ENCODE measurements at places on chromosomes 6 and 20.

GRCh38 chr6:55777469-55777868 lies 97.9 kb downstream of the BMP5 start:
- no peak for DNase-seq

DNA sequence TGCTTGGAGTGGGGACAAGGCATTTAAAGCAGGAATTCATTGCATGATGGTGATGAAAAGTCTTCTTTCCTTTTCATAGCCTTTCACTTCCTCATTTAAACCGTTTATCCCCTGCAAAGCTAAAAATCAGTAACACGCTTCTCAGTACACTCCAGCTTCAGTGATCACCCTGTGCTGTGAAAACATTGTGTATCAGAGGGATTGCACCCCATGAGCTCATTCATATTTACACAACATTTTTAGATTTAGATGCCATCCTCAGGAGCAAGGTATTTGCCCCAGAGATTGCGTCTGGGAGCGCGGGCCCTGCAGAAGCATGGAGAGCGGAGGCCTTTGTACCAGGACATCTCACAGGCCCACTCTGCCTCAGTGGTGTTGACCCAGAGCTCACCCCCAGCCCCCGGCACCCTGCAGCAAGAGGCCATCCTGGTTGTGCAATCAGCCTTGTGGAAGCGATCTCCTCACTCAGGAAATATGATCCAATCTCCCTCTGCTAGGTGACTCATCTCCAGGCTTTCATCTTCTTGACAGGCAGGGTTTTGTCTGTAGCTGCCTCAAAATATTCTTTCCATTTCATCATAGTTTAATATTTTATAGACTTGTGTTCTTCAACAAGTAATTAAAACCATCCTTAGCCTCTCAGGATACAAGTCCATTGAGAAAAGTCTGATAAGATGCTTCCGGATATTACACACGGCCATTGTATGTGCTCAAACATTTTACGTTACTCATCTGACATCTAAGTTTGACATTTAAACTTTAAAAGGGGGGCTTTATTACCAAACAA lies 38.9 kb upstream of the THBS2 start:
- DNase-seq = no peak

- DNase-seq = no peak
Measured at GRCh38 chr20:17530153-17530552, 1.0 kb downstream of the BFSP1 start.

DNA sequence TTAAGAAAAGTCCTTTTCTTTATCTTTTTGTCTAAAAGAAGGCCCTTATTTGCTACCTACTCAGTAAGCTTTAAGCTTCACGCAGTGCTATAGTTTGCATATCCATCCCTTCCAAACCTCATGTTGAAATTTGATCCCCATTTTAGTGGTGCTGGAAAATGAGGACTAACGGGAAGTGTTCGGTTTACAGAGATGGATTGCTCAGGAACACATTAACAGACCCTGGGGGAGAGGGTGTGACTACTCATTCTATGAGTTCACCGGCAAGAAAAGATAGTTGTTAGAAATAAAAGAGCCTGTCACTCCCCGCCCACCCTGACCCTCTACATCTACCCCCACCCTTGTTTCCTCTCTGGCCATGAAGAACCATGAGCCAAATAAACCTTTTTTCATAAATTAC lies 546.2 kb downstream of the MEI4 start:
- no peak for DNase-seq

GRCh38 chr20:61841966-61842365 lies 223.7 kb downstream of the TAF4 start:
- DNase-seq = no peak

DNA sequence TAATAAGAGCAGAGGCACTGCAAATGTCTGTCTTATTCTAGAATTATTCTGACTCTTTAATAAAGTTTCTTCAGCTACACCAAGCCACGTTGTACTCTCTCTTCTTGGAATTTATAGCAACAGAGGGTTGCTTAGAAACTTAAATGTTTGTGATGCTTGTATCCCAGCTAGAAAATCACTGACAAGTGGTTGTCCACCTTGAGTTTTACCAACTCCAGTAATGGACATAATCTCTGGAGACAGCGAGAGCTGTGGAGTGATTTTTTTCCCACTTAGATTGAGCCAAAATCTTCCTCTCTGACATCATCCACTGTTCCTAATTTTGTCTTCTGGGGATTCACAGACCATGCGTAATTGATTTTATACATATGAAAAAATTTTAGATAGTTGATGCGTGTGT lies 8.0 kb downstream of the ECT2L start:
- DNase-seq = no peak

- DNase-seq = no peak
Measured at GRCh38 chr6:133428295-133428694, 187.1 kb downstream of the EYA4 start.

GRCh38 chr6:118187568-118188164 lies 280.6 kb downstream of the SLC35F1 start:
- DNase-seq = no peak

GRCh38 chr6:72677740-72678139 lies 55.9 kb downstream of the KCNQ5 start:
- no peak for DNase-seq

GRCh38 chr6:138099832-138100231 lies 7.4 kb downstream of the PERP start:
- DNase-seq = no peak

GRCh38 chr6:75568965-75569364 lies 32.7 kb upstream of the SENP6 start:
- DNase-seq = no peak

- peak; percentile 9 for DNase-seq
Measured at GRCh38 chr20:53331151-53331973, 262.3 kb downstream of the ZNF217 start.

DNA sequence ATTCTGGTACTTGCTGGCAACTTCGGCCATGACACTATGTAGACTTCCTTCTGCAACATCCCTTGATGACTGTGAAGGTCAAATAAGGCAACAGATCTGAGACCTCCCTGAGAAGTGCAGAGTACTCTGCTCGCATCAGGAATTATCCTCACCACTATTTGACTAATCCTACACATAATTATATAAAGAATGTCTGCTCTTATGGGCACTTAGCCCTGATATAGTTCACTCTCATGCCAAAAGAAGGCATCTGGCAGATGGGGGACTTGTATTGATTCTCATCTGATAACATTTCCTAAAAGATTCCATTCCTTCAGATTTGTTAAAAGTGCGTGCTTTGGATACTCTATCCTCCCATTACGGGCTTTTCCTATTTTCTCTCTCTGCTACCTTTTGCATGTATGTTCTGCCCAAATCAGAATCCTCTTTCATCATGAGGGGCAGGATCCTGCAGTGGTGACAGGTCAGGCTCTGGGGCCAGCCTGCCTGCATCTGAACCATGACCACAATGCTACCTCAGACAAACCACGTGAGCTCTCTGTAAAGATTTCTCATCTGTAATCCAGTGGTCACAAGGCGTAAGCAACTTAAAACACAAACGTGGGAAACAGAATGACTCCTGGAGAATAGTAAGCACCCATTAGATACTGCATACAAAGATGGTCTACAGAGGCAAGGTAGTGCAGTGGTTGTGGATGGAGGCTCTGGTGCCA lies 134.0 kb downstream of the GJA10 start:
- DNase-seq = no peak

GRCh38 chr20:18176318-18176785 lies 38.7 kb downstream of the KAT14 start:
- no peak for DNase-seq

DNA sequence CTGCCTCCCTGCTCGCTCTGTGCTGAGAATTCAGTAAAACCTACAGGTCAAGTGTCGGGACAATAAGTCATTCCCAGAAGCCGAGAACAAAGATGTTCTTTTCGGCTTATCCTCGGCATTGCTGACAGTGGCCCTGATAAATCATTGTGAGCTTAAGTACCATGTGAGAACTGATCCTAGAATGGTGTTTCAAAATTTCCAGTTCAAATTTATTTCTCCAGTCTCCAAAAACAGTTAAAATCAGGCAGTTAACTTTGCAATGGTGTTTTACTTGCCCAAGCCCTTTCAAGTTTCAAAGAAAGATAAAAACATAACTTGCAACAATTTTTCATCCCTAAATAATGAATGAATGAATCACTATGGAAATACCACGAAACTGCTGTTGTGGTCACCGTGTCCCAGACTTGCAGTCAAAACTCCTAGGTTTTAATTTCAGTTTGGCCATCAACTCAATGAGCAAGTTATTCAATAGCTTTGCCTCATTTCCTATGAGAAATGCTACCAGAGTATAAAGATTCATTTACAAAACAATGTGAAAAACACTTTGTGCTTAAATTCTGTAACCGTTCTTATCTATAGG lies 4.3 kb downstream of the ATP5F1E start:
- DNase-seq = no peak

- no peak for DNase-seq
Measured at GRCh38 chr20:4369798-4370124, 351.9 kb upstream of the PRND start.

- DNase-seq = peak; percentile 31
Measured at GRCh38 chr6:105484238-105485161, 81.6 kb upstream of the PREP start.

GRCh38 chr6:169648617-169649016 lies 53.2 kb downstream of the WDR27 start:
- DNase-seq = no peak

- DNase-seq = no peak
Measured at GRCh38 chr6:68339488-68340131, 295.5 kb upstream of the ADGRB3 start.

DNA sequence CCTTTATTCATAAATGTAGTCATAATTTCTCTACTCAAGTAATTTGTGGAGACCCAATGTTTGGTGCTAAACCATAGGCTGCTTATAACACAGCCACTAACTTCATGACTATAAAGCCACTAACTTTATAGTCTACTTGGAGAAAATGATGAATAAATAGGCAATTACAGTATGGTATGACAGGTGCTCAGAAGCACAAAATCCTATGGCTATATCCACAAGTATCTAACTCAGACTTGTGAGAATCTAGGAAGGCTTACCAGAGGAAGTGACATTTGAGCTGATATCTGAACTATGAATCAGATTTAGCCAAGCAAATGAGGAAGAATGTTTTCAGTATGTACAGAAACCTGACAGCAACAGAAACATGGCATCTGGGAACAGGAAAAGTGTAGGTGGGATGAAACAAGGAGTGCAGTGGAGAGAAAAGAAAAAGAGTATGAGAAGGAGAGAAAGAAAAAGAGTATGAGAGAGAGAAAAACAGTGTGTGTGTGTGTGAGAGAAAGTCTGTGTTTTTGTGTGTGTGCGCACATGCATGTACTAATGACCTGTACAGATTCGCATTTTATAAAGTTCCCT lies 59.9 kb downstream of the REV3L start:
- no peak for DNase-seq

DNA sequence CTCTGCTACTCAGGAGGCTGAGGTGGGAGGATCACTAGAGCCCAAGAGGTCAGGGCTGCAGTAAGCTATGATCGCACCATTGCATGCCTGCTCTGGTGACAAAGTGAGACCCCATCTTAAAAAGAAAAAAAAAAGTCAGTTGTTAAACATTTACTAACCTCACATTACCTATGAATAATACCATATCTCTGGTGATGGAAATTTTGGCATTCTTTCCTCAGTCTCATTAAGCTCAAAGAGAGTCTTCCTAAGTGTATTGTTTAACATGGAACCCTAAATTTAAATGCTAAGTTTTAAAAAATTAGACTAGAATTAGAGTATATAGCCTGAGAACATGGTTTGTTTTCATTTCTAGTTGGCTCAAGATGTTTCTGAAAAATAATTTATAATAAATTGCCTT lies 11.3 kb upstream of the BFSP1 start:
- DNase-seq = no peak

DNA sequence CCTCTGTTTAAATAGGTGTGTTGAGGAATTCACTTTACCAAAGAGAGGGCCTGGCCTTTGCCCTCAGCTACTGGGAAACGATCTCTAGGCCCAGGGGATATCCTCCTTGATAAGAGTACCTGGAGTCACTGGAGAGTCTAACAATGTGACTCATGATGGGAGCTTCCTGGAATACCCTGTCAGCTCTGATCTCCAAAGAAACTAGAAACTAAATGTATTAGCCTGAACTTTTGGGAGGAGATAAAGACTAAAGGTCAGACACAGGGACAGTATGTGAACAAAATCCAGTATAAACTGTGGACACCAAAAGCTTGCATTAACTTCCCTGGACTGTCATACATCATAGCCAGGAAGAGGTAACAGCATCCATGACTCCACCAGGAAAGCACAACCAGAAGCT lies 148.5 kb downstream of the RNGTT start:
- no peak for DNase-seq

GRCh38 chr6:40036186-40036585 lies 101.9 kb upstream of the MOCS1 start:
- DNase-seq = no peak

DNA sequence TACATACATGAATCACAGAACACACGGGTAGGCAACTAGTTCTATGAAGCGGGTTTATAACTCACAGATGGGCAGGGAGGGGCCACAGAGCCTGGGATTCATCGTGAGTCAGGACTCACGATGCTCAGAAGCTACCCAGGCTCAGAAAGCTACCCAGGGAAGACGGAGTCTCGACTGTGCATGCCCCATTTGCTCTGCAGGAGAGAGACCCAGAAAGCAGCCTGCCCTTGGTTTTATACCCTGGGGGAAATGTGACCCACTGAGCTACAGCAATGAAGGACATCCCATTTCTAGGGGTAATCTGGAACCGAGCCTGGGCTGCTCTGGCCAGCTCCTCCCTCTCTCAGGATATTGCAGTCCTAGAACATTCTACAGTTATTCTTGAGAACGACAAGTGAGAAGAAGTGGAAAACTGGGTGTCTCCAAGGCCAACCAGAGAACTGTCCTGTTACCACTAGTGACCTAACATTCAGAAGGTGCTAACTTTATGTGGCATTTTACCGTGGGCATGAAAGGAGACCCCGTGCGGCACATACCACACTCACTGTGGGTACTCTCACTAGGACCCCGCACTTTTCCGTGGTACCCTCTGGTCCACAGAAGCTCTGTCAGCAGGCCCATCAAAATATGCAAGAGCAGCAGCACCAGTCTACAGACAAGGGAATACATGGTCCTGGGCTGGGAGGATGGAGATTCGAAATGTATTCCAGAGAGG lies 201.9 kb upstream of the PMEPA1 start:
- DNase-seq = no peak

DNA sequence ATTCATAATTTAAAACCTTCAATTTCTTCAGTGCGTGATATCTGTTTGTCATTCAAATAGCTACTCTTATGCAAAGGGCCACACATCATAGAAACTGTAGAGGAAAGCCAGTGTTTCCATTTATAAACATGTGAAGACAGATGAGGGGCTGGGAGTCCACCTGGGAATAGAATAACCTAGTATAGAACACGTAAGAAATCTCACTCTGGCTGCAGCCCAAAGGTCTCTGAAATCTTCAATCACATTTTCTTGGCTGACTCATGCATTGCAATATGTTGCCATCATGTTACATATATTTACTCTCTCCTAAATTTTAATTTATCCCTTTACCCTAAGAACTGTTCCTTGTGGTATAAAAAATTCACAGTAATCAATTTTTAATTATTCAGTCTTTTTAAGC lies 123.2 kb downstream of the ELOVL4 start:
- DNase-seq = no peak

Measured in HEK293T (cell line).